Esophagus squamous epithelium (tissue), 5 donors: ENCODE measurements at places on chromosomes 5 and 9.

- no peaks in the 10 kb centered on the region for H3K27me3 ChIP-seq
- no peak for DNase-seq
- H3K36me3 ChIP-seq = no peaks in the 10 kb centered on the region
- no peak overlapping the region for H3K4me3 ChIP-seq
- H3K27ac ChIP-seq = no peak overlapping the region
- no peaks in the 10 kb centered on the region for H3K4me1 ChIP-seq
These were observed 106.8 kb upstream of the NREP start for GRCh38 chr5:111863801-111864200.

GRCh38 chr5:22023784-22024183, 829.4 kb downstream of the CDH12 start:
- no peaks in the 10 kb centered on the region for H3K4me1 ChIP-seq
- H3K36me3 ChIP-seq = no peaks in the 10 kb centered on the region
- no peak overlapping the region for H3K27ac ChIP-seq
- H3K27me3 ChIP-seq = no peaks in the 10 kb centered on the region
- DNase-seq = no peak

- H3K27ac ChIP-seq = peak overlapping the region; percentile 96
- no peaks in the 10 kb centered on the region for H3K36me3 ChIP-seq
- H3K4me3 ChIP-seq = no peak overlapping the region
- peaks cover 86% of the 10 kb centered on the region for H3K4me1 ChIP-seq
- no peaks in the 10 kb centered on the region for H3K27me3 ChIP-seq
These were observed 3.0 kb upstream of the SYNPO start for GRCh38 chr5:150637245-150638052.

GRCh38 chr5:37569466-37569865, 190.3 kb downstream of the WDR70 start:
- no peak overlapping the region for H3K4me3 ChIP-seq
- H3K27ac ChIP-seq = no peak overlapping the region
- DNase-seq = no peak
- no peaks in the 10 kb centered on the region for H3K36me3 ChIP-seq
- H3K4me1 ChIP-seq = no peaks in the 10 kb centered on the region

DNA sequence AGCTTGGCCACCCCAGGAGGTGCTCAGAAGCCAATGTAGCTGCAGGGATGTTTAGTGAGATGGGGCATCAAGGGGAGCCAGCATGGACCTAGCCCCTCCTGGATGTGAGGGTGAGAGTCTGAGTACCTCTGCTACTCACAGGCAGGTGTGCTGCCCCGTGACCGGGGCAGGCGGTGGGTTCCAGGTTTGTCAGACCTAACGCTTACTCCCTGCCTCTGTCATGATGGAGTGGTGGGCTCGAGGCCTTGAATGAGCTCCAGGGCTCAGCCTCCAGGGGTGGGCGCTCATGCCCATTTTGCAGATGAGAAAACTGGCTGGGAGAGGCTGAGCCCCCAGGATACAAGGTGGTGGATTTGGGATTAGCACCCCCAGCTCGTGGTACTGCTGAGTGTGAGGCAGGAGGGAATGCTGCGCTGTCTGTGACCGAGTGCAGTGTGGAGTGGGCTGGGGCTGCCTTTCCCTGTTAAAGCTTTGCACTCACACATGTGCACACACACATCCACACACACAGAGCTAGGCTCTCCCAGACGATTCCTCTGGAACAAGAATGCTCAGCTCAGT, 1.5 kb downstream of the RXRA start:
- H3K27ac ChIP-seq = peak overlapping the region; percentile 88
- no peak for DNase-seq
- no peaks in the 10 kb centered on the region for H3K27me3 ChIP-seq
- no peaks in the 10 kb centered on the region for H3K36me3 ChIP-seq
